ENCODE measurements at places on chromosomes 7 and 10.

GRCh38 chr10:43998021-43998809, 349.5 kb upstream of the ZNF32 start:
- no peak for DNase-seq

DNA sequence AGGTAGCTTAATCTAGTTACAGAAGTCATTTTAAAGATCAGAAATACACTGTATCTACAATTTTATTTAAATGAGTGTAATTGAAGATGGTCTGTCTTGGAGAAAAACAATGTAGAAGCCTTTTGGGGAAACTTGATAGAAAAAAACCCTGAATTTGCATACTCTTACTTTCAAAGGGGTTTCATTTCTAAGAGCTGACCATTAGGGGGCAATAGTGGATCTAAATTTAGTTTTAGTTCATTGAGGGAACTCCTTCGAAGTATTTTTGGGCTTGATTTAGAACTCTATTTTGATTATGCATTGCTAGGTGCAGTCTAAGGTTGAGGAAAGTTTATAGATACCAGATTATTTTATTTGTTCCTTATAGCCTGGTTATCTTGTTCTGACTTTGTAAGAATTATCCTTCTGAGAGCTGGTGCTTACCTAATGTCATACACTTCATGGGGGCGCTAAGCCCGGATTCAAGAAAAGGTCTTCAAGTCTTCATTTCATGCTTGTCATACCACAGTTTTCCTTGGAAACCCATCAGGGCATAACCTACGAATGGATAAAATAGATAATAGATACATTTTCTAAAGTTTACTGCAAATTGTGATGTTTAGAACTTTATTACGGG, 69.1 kb upstream of the MXI1 start:
- no peak for DNase-seq

GRCh38 chr10:47337310-47337709, 10.9 kb upstream of the RBP3 start:
- DNase-seq: no peak

- DNase-seq: no peak
Measured at GRCh38 chr10:45239642-45240041, 75.8 kb downstream of the OR13A1 start.

- no peak for DNase-seq
Measured at GRCh38 chr10:6056411-6057135, 5.6 kb downstream of the IL2RA start.

- DNase-seq: no peak
Measured at GRCh38 chr7:117383483-117384189, 43.7 kb downstream of the ASZ1 start.

DNA sequence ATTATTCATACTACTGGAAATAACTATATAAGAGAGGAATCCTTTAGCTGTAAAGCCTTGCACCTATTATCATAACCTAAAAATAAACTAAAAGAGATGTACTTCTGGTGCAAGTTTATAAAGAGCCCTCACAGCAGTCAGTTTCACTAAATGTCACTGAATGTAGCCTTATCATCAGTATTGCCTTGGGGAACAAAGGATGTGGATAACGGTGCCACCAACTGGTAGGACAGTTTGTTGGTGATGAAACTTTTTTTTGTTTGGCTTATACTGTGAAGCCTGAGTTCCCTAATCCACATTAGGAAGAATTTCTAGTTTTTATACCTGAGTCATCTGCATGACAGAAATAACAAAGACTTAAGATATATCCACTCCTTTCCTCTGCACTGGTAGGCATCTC, 117.9 kb upstream of the COL1A2 start:
- no peak for DNase-seq

DNA sequence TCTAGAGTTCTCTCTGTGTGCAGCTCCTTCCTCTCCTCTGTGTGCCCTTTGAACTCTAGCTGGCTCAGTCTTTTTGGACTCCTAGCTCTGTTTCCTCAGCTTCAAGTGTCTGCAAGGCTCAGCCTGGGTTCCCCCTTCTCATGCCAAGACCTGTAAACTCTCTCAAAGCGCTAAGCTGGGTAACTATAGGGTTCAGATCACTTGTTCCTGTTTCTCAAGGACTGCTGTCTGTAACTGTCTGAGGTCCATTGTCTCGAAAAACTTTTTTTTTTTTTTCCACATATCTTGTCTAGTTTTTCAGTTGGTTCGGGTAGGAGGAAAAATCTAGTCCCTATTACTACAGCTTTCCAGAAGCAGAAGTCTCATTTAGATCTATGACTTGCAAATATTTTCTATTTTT, 46.6 kb upstream of the PPP1R17 start:
- DNase-seq: no peak

GRCh38 chr10:51522858-51523257, 176.5 kb downstream of the CSTF2T start:
- no peak for DNase-seq

DNA sequence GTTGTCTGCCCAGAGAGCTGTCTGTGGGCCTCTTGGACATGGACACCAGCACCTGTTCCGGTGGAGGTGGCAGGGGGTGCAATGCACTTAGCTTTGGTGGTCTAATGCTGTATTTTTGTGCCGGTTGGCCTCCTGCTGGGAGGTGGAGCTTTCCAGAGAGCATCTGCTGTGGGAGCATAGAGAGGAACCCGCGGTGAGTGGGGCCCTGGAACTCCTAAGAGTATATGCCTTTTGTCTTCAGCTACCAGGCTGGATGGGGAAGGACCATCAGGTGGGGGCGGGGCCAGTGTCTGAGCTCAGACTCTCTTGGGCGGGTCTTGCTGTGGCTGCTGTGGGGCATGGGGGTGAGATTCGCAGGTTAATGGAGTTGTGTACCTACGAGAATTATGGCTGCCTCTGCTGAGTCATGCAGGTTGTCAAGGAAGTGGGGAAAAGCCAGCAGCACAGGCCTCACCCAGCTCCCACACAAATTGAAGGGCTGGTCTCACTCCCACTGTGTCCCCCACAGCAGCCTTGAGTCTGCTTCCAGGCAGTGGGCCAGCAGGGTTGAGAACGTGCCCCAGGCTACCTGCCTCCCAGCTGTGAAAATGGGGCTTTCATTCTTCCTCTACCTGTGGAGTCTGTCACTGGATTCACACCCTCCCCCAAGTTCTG, 29.0 kb downstream of the JAKMIP3 start:
- DNase-seq: no peak

DNA sequence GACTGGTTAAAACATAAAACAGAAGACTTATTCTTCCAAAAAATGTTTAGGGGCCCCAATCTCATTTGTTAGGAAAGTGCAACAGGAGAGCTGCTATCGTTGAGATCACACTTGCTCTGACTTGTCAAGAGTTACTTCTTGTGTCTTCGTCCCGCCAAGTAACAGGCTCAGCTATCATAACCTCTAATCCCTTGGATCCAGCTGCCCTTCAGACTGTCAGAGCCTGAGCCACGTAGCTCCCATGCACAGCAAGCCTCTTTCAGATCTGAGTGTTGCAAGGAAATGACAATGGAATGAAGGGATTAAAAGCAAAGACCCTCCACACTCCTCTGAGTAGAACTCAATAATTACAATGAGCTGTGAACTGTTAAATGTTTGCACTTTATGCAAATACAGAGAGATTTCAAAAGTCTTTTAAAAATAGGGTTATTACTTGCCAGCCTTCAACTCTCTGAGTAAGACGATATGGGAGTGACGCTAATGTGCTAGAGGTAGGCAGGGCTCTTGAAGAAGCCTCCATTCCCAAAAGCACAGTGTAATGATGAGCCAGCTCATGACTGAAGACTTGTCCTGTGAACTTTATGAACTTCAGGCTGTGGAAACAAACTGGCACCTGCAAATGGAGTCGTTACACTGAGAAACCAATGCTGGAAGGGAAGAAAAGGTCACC, 28.4 kb upstream of the CDK13 start:
- no peak for DNase-seq

DNA sequence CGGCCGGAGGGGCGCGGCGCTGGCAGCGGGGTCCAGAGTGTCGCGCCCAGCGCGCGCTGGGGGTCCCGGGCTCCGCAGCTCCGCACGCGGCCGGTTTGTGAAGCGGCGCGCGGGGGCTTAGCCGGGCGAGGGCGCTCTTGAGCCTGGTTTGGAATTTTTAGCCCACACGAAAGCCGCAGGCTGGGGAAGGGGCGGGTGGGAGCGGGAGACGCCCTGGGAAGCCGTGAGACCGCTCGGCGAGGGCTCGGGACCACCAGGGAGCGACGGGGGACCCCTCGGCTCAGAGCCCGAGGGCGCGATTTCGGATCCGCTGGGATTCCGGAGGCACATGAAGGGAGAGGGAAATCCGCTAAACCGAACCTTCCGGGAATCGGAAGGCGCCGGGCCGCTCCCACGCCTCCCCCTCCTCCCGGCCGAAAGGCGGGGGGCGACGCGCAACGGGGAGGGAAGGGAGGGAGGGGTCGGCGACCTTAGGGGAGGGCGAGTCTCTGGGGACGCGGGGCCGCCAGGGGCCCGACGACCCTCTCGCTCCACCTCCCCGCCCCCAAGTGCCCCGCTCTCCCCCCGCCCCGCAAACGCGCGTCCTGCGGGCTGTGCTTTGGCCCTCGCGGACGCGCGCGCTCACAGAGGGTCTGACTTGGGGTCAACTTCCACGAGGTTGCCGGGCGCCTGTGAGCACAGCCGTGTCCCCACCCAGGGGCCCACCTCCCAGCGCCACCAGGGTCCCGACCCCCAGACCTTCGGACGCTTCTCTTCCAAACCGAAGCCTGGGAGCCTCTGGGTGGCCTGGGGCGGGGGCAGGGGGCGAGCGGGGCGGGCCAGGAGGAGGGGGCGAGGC, 5.1 kb upstream of the ELFN1 start:
- peak; percentile 86 for DNase-seq
